ENCODE measurements at places on chromosomes 2 and 18.
A peak's percentile ranks its signal among the peaks of the same experiment; 100 is the strongest.

- DNase-seq = no peak
These were observed 330.8 kb downstream of the OSR1 start for GRCh38 chr2:19027626-19028025.

DNA sequence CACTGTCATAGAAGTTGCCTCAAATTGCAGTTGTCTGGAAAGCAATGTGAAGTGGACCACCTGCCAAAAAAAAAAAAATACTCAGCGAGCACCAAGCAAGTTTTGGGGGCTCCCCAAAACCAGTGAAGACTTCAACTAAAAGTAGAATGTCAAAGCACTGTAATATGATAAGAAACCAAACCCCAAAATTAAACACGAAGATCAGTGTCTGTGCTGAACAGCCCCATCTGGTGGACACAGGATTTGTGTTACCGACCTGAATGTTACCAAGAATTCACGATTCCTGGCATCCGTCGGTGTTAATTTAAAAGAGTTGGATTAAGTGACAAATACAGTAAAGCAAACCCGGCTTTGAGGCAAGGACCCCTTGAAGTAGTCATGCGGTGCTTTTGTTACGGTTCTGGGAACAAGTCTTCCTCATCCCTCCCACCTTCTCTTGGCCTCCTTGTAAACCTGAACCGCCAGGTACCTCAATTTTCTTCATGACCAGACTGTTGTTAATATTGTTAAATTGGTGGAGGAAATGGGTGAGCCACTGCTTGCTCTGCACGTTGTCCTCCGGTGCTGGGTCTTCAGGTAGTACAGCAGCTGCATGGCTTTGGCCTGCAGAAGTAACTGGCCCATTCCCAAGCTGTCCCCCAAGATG lies 31.3 kb upstream of the SSB start:
- DNase-seq = no peak

GRCh38 chr2:39160982-39161381 lies 40.1 kb upstream of the SOS1 start:
- no peak for DNase-seq

DNA sequence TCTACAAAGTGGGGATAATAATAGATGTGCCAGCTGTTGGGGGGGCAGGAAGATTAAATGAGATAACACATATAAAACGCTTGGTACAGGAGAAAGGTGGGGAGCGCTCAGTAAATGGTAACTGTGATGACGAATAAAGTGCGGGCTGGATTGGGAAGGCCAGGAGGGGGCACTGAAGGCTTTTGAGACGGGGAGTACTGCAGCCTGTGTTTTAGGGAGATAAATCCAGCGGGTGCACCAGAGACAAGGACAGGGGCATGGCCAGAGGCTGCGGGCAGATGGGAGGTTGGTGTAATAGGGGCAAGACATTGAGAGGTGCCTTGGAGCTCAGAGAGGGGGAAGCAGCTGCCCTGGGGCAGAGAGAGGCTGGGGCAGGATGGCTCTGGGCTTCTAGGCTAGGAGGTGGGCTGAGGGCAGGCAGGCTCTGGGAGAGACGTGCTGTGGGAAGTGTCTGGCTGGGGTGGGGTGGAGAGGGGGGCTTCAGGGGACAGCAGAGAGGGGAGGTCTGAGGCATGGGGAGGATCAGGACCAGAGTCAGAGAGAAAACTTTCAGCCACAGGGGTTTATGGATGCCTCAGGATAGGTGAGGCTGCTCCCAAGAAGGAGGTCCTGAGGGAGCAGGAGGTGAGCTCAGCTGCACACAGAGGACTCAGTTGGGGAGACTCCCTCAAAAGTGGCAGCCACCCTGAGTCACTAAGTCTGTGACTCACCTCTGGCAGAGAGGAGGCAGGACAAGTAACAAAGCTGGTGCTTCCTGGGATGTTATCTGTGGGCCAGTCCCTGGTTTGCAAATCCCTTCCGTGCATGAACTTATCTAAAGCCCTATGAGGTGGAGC lies 18.8 kb downstream of the TEX44 start:
- peak; percentile 85 for DNase-seq

GRCh38 chr2:144560251-144560650 lies 40.3 kb upstream of the ZEB2 start:
- no peak for DNase-seq

- DNase-seq = peak; percentile 83
These were observed 3.4 kb downstream of the CYP26B1 start for GRCh38 chr2:72144274-72144631.

GRCh38 chr2:106165029-106165428 lies 29.1 kb downstream of the UXS1 start:
- no peak for DNase-seq

DNA sequence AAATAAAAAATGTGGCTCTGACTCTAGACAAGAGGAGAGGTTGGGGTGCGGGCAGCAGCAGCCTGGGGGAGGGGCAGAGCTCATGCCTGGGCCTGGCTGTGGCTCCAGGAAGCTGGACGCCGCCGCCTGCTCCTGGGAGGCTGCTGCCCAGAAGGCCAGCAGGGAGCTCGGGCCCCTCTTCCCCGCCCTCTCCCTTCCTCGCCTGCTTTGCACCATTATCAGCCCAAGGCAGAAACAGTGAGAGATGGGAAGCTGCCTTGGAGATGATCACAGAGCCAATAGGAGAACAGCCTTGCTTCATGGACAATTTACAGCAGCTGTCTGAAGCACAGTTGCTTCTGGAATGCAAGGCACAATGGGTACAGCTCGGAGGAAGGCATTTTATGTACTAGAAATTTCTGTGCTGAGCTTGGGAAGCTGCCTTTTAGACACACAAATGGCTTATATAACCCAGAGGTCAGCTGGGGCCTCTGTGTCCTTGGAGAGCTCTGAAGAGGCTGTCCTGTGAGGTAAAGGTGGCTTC lies 55.3 kb upstream of the AFF3 start:
- peak; percentile 82 for DNase-seq

DNA sequence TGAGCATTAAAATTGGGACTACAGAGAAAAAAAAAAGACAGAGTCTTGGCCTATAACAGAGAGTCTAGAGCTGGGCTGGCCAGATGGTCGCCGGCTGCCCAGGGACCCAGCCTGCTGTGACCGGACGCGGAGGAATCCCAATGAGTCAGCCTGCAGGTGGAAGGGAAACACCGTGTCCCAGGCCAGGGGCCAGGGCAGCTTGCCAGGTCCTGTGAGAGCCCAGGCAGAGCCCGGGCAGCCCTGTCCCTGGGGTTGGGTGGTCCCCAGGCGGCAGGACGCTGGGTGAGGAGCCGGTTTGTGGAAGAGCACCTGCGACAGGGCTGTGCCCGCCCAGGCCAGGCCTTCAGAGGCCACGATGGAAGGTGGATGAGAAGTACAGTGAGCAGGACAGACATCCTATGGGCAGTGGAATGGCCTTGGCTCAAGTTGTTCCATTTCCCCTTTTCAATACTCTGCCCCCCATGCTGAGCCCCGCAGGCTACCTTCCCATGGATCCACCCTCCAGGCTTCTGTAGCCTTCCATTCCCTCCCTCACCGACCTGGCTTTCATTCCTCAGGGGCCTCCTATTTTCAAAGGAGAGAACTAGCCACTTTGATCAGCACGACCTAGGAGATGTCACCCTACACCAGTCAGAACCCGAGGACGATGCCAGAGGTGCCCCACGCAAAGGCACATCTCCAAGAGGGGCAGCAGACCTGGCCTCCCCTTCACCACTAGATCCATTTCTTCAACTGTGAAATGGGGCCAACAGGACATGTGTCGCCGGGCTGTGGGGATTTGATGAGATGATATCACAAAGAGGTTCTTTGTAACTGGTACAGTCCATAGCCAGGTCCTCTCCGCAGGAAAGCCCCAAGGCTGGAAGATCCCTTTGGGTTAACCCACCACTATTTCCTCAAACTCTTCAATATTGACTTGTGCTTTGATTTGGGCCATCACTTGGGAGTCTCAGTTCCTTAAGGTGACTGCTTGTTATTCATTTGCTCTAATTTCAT lies 87.5 kb downstream of the POLR1A start:
- DNase-seq = peak; percentile 60

GRCh38 chr2:29724282-29724681 lies 197.1 kb downstream of the ALK start:
- DNase-seq = no peak

- DNase-seq = no peak
These were observed 35.5 kb downstream of the ACVR1 start for GRCh38 chr2:157840568-157841156.

DNA sequence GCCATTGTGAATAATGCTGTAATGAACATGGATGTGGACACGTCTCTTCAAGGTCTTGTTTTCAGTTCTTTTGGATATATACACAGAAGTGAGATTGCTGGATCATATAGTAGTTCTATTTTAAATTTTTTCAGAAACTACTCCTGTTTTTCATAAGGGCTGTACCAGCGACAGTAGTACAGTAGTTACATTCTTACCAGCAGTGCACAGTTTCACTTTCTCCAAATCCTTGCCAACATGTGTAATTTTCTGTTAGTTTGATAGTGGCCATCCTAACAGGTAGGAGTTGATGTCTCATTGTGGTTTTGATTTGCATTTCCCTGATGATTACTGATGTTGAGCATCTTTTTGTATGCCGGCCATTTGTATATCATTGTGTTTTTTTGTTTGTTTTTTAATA lies 81.7 kb downstream of the EPC2 start:
- DNase-seq = no peak

- peak; percentile 21 for DNase-seq
These were observed 84.3 kb downstream of the MCFD2 start for GRCh38 chr2:46831051-46831868.

GRCh38 chr2:133421516-133422324 lies 146.5 kb downstream of the NCKAP5 start:
- DNase-seq = no peak

- no peak for DNase-seq
These were observed 132.4 kb upstream of the CAVIN2 start for GRCh38 chr2:191979221-191979730.

DNA sequence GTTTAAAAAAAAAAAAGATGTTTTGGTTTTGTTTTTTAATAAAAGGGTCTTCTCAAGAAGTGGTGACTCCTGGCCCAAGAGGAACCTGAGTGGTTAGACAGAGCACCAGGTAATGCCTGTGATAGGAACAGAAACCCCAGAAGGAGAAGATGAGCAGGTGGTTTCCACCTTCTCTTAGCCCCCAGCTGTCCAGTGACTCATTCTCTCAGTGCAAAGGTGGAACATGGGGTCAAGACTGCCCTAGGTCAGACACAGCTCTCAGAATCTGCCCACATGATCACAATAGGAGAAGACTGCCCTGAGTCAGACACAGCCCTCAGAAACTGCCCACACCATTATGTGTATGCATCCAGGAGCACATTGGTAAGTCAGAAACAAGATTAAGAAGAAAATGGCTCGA lies 61.8 kb downstream of the TBC1D8 start:
- DNase-seq = no peak

- DNase-seq = no peak
These were observed 185.6 kb downstream of the RIT2 start for GRCh38 chr18:42929857-42930256.

- no peak for DNase-seq
These were observed 11.0 kb downstream of the CYP1B1 start for GRCh38 chr2:38064801-38065501.

DNA sequence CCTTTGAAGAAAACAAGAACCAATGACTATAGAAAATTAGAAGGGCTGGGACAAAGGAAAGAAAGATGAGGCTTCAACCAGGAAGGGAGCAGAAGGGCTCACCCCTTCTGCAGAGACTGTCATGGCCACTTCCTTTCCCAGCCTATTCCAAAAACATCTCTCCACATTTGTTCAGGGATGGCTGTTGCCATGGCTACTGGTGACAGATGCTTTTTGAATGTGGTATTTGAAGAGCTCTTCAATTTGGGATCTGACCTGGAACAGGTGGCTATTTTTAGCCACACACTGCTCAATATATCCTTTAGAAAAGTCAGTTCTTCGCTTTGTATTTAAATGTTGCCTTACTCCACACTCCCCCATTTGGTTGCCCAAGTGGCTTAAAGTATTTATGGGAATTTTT lies 64.1 kb upstream of the LCLAT1 start:
- DNase-seq = no peak

DNA sequence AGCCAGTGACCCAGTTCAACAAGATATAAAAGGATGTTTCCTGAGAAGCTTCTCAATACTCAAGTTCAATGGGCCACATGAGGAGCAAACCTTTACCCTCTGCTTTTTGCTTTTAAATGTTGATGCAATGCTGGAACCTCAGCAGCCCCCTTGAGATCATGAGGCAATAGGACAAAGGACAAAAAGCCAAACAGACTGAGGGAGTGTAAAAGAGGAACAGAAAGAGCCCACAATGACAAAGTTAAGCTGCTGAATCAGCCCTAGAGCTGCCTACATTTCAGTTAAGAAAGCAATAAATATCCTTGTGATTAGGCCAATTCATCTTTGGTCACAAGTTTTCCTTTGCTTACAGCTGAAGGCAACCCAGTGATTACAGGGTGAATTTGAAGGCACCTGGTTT lies 76.9 kb downstream of the MRO start:
- no peak for DNase-seq

GRCh38 chr2:74685408-74685807 lies 31.4 kb downstream of the SEMA4F start:
- DNase-seq = no peak

DNA sequence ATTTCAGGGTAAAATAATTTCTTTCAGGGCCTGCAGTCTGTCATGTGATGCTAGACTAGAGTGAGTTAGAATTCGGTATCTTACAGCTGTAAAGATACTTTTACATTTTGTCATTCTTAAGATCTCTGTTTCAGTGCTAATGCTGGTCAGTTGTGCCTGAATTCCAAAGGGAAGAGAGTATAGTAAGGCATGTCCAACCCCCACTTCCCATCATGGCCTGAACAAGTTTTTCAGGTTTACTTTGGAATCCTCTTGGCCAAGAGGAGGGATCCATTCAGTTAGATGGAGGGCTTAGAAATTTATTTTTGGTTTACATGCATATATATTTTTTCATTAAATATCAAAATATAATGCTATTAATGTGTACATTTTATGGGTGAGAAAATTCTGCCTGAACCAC lies 596.6 kb downstream of the XIRP2 start:
- no peak for DNase-seq

Measured in coronary artery (tissue), 2 donors.